SIG-M5 (cell line): ENCODE measurements at places on chromosomes 6 and 20.

GRCh38 chr6:5365436-5366195, 104.3 kb downstream of the FARS2 start:
- no peak for DNase-seq

DNA sequence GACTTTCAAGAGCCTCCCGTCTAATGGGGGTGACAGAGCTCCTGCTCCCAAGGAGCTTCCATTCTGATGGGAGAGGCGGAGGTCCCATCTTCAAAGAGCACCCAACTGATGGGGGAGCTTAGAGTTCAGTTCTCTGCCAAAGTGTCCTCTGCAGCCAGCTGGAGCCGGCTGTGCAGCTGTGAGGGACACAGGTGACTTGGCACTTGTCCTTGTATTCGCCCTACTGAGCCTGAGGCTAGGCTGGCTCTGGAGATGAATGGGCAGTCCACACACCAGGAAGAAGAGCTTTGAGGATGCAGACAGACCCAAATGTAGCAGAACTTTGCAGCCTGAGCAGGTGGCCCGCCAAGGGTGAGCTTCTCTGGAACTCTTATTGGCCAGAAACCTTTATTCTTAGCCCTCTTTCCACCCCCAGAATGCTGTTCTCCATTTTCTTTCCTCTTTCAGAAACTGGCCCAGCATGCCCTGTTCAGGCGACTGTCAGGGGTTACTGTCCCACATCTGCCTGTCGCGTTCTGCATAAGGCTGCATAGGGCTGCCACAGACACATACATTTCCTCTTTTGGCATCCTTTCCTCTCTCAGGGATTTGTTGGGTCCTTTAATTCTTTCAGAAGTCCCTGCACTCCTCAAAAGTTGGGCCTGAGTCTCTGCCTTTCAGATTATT, 108.7 kb upstream of the LRFN2 start:
- no peak for DNase-seq

DNA sequence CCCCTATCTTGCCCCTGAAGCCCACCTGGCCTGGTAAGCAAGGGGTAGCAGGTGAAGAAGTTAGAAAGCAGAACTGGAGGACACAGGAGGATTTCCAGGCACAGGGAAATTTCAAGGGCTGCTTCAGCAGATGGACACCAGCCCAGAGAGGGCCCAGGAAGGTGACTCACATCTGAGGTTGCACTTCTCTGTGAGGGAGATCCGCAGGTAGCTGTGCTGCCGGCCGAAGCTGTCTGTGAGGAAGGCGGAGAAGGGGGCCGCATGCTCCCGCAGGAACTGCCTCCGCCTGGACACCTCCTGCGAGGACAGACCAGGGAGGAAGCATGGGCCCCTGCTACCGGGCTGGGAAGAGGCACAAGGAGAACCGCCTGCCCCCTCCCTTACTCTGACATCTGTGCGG, 7.1 kb downstream of the MOCS1 start:
- DNase-seq, result no peak

GRCh38 chr6:85449818-85450759, at the start of gene NT5E:
TSS of gene NT5E (plus strand) at chr6:85450083. CDS start at chr6:85450140, 57 bp downstream.
- DNase-seq, result no peak

DNA sequence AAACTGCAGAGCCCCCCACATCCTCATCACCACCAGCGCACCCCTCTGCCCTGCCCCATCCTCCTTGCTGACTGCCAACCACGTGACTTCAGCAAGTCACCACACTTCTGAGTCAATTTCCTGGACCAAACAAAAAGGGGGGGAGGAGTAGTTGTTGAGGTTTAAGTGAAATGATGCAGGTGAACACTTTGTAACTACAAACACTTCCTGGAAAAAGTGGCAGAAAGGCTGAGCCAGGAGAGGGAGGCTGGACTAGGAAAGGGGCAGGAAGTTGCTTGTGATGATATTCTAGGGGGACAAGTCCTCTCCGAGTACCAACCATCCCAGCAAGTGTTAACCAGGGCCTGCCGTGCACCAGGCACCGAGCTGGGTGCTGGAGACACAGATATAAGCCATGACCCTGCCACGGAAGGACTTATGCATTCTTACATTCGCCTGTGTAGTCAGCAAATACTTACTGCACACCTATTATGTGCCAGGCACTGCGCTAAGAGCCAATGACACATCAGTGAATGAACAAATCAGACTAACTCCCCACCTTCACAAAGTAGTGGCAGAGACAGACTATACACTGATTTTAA, 67.3 kb downstream of the PREX1 start:
- peak; percentile 52 for DNase-seq

GRCh38 chr6:105795913-105796517, 290.1 kb upstream of the PRDM1 start:
- no peak for DNase-seq

GRCh38 chr6:138555421-138555988, 56.2 kb upstream of the NHSL1 start:
- DNase-seq, result no peak

DNA sequence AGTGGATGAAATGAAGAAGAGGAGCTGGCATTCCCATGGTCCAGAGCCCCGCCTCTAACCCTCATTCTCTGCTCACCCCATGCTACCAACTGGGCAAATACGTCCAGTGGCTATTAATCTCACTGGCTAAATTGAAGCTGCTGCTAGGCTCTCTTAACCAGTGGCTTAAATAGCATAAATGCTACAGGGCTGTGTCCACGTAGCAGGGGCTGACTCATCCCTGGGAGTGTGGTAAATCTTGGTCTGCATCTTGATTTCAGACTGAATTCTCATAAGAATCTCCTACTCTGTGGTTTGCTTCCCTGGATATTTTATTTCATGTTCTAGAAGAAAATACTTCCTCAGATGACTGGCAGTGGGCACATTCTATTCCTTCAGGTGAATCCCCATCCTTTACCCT, 193.1 kb upstream of the ARG1 start:
- no peak for DNase-seq

DNA sequence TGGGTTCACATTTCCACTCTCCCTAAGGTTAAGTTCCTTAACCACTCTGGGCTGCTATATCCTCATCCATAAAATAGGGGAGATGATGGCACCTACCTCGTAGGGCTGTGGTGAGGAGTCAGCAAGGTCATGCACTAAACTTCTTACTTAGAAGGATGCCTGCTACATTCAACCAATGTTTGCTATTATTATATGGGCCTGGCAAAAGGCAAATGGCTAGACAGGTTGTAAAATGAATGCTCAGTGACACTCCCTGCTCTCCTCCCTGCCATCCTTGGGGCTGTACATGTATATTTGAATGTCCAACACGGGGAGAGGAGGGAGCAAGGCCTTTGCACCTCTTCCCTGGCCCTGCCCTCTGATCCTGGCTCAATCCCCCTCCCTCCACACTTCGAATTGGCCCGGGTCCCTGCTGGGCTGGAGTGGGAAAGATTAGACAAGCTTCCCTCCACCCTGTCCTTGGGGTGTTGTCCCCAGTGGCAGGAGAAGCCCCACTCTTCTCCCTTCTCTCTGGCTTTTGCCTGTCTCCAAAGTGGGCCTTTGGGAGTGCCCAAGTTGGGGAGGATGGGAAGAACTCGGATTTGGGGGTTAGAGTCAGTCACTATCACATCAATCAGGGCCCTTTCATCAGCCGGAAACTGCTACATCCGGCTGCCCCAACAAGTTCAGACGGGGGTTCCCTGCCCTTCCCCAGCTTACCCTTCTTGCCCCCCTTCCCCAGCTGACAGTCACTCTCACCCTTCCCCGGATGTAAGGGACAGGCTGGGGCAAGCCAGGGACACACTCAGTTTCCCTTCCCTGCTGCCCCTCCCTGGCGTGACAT, 36.3 kb upstream of the VEGFA start:
- no peak for DNase-seq

DNA sequence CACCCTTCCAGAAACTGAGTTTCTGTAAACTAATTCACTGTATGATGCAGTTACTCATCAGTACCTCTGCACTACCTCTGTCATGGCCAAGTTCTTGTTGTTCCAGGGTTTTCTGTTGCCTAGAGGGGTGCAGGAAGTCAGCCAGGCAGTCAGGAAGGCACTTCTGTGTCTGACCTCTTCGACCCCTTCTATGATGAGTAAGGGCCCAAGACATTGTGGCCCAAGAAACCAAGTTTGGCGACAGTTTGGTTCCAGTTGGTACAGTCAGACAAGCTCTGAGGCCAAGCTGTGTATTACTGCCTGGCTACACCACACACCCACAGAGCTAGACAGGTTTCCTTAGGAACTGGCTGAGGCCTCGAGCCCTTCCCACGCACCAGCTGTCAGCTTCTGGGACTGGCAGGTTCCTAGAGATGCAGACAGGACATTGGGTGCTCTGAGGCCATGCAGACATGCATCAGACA, 41.2 kb downstream of the TRAF3IP2 start:
- no peak for DNase-seq

GRCh38 chr6:143939364-143939763, 68.7 kb downstream of the PLAGL1 start:
- DNase-seq, result no peak

DNA sequence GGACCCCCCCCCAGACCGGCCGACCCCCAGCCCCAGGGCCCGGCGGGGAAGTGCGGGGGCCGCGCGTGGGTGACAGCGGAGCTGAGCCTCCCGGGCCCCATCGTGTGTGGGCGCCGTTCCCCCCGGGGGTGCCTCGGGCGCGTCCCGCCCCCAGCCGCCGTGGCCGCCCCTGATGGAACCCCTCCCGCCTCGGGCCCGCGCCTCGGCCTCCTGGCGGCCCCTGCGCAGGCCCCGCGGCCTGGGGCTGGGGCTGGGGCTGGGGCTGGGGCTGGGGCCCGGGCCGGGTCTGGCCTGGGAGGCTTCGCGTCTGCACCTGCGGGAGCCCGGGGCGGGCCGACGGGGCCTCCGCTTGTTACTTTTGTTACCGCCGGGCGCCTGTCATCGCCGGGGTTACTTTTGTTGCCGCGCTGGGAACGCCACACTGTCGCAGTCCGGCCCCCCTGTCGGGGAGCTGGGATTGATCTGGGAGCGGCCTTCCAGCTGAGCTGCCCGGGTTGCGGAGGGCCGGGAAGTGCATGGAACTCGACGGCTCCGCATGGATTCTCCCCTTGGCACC, 598 bp downstream of the OGFR start:
- DNase-seq, result no peak

- no peak for DNase-seq
Observed at GRCh38 chr20:51017251-51017650, 5.7 kb downstream of the KCNG1 start.

DNA sequence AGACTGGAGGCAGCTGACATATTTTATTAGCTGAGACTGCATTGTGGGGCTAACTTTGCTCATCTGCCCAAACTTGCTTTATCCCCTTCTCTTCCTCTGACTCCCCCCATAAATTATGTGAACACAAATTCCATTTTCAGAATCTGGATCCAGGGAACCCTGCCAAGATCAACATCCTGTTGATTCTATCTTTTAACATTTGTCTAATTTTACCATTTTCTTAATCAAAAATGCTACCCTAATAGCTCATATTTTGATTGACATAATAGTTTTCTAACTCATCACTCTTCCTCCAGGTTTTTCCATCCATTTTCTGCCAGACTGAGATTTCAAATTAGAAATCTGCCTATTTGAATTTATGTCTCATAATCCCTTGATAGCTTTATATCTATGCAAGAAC, 184.7 kb upstream of the PRSS16 start:
- DNase-seq, result no peak

GRCh38 chr6:38997128-38997761, 51.3 kb upstream of the GLP1R start:
- DNase-seq, result no peak

DNA sequence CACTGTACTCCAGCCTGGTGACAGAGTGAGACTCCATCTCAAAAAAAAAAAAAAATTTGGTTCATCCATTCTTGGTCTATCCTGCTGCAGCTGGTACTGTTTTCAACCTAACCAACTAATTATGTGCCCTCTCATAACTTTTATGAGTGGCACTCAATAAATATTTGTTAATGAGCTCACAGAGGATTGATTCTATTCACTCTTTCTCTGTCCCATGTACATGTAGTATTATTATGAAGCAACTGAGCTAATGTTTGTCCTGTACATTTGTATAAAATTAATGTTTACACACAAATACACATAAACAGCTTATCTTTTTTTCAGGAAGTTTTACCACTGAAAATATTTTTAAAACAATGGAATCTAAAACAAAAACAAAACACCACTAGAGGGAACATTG, 10.1 kb downstream of the RIPOR2 start:
- DNase-seq, result no peak

GRCh38 chr6:111939902-111940301, 66.7 kb upstream of the FYN start:
- DNase-seq, result peak; percentile 17

GRCh38 chr6:113442040-113442439, 415.1 kb upstream of the MARCKS start:
- no peak for DNase-seq

- DNase-seq, result no peak
Observed at GRCh38 chr6:169964486-169965180, 213.2 kb downstream of the ERMARD start.

DNA sequence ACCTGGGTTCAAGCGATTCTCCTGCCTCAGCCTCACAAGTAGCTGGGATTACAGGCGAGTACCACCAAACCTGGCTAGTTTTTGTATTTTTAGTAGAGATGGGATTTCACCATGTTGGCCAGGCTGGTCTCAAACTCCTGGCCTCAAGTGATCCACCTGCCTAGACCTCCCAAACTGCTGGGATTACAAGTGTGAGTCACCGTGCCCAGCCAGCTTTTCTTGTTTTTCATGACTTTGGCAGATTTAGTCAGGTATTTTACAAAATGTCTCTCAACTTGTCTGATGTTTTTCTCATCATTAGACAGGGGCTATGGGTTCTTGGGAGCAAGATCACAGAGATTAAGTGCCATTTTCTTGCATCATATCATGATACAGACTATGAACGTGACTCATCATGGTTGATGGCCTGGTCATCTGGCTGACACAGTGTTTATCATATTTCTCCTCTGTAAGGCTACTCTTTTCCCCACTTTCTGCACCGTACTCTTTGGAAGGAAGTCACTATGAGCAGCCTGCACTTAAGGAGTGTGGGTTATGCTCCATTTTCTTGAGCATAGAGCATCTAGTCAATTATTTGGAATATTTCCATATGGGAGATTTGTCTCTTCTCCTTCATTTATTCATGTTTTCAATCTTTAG, 67.8 kb downstream of the RNF182 start:
- DNase-seq, result no peak
